ENCODE measurements at places on chromosomes 6 and 20. TPM values are rescaled to one million over a fixed set of nuclear protein-coding genes. Genes with fewer than 3 reads are reported as not detected.

PACSIN1 gene
- 0.15 TPM for total RNA-seq

- no peak for DNase-seq
Observed at GRCh38 chr6:155443168-155443567, 12.5 kb downstream of the NOX3 start.

- peak; percentile 18 for DNase-seq
Observed at GRCh38 chr6:12363651-12364381, 73.7 kb downstream of the EDN1 start.

- no peak for DNase-seq
Observed at GRCh38 chr6:76633259-76633658, 560.8 kb upstream of the IMPG1 start.

GRCh38 chr20:32975698-32976674 lies 28.2 kb downstream of the SUN5 start:
- no peak for DNase-seq

GRCh38 chr6:84582997-84583396 lies 181.4 kb downstream of the TBX18 start:
- DNase-seq: no peak

GRCh38 chr6:42450477-42451332 lies 1.0 kb downstream of the TRERF1 start:
- DNase-seq: no peak

DNA sequence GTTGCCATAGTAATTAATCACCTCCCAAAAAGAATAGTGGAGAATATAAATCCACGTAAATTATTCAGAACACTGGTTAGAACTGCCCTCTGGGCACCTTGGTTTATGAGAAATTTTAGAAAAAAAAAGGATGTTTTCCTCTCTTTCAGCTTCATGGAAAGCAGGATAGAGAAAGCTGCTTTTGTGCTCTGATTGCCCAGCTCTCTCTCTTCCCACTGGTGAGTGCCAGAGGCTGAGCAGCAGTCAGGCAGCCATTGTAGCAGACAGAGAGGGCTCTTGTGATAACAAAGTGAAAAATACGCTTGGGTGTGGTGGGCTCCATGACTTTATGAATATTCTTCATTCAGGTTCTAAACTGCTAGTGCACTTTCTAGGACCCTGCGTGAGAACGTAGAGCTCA lies 26.4 kb downstream of the SLC35F1 start:
- no peak for DNase-seq

- peak; percentile 20 for DNase-seq
Observed at GRCh38 chr6:42106112-42107023, 36.1 kb downstream of the C6orf132 start.

DNA sequence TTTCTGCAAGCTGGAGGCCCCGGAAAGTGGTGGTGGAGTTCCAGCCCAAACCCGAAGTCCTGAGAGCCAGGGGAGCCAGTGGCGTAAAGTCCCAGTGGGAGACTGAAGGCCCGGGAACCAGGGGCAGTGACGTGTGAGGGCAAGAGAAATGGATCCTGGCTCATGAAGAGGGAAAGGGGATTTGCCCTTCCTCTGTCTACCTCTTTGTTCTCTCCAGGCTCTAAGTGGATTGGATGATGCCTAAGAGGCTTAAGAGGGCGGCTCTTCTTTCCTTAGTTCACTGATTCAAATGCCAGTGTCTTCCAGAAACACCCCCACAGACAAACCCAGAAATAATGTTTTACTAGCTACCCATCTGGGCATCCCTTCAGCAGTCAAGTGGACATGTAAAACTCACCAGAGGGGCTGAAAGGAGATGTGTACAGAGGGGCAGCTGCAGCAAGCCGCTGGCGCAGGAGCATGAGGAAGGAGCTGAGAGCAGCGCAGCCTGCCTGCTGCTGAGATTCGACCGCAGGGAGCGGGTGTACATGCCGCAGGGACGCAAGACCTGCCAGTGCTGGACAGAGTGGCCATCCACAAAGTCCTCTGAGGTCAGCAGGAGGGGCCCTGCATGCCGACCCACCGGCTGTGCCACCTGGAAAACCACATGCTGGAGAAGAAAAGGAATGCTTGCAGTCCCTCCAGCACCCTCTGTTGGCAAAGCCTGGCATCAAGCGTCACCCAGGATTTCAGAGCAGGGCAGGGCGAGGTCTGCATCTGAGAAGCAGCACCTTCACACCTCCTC lies 29.5 kb downstream of the CDYL start:
- peak; percentile 40 for DNase-seq

- no peak for DNase-seq
Observed at GRCh38 chr6:99129835-99130234, 182.1 kb upstream of the FBXL4 start.

DNA sequence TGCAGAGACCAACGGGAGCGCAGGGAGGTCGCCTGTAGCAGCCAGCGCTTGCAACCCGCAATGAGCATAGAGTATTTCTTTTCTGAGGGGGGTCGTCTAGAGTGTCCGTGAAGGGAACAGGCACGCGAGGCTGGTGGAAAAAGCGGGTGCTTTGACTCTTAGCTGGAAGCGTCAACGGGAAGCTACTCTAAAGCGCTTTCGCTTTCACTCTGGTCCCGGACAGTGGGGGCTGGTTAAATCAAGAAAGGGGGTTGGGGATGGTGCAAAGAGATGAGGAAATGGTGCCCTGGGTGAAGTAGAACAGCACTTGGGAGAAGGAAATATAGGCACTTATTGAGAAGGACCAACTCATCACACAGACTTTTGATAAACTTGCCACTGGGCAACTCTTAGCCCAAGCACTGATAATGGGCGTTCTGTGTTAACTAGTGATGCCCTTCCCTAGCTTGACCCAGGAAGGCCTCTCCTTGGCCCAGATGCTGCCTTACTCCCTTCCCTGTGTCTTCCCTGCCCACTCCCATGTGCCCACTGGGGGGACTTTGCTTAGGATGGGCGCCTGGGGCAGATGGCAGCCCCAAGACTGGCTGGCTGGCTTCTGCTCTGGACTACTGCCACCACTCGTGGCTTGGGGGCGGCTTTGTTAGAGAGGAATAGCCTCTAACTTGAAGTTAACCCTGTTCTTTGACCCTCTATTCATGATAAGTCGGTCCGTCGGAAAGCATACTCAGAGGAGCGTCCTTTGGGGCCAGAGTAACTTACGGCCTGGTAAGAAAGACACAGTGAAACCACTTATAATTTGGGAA lies 585 bp downstream of the PSMB9 start:
- DNase-seq: no peak

DNA sequence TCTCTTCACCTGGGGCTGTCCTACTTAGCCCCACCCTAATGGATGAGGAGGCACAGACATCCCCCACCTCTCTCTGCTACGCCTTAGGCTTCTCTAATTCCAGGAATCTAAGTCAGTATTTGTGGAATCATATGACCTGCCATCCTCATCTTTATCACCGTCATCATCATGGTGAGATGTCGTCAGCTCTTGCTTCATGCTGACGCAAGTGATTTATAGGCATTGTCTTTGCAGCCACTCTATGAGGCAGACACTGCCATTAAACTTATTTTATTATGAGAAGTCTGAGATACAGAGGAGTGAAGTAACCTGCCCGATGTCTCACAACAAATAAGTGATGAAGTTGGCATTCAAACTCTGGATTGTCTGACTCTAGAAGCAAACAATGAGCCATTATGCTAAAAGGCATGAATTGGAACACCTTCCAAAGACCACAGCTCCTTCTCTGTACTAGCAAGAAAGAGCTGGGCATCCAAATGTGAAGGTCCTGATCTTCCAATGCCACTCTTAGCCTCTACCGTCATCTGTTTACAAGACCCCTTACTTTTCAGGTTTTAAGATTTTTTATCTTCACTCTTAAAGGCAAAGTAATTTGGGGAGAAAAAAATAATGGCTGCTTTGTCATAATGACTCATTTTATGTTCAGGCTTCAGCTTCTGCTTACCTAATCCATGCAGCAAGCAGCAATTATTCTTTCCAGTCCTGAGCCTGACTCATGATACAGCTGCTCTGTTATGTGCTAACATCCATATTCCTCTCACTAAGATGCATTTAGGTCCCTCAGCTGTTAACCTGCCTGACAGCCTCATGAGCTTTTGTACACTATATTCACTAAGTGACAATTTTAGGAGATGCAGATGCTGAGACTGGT lies 113.7 kb upstream of the BCLAF1 start:
- DNase-seq: no peak

DNA sequence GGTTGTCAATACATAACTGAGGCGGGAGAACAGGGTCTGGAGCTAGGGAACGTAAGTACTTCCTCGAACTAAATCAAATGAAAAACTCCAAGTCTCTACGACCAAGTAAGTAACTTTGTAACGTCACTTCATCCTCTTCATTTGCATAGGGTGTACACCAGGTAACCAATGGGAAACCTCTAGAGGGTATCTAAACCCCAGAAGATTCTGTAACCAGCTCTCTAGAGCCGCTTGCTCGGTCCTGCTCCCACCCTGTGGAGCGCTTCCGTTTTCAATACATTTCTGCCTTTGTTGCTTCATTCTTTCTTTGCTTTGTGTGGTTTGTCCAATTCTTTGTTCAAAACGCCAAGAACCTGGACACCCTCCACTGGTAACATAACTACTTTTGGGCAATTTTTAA lies 133.5 kb upstream of the TMEM170B start:
- no peak for DNase-seq

DNA sequence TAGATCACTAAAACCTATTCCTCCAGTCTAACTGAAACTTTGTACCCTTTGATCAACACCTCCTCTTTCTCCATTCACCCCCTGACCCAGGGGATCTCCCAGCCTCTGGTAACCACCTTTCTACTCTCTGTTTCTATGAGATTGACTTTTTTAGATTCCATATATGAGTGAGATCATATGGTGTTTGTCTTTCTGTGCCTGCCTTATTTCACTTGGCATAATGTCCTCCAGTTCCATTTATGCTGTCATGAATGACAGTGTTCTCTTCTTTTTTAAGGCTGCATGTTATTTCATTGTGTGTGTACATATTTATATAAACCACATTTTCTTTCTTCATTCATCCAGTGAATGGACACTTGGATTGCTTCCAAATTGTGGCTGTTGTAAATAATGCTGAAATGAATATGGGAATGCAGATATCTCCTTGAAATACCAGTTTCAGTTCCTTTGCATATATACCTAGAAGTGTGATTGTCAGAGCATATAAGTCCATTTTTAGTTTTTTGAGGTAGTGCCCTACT lies 57.7 kb downstream of the DHX35 start:
- DNase-seq: no peak
